ENCODE measurements at places on chromosomes 6 and 20. TPM values are rescaled to one million over a fixed set of nuclear protein-coding genes. Genes with fewer than 3 reads are reported as not detected.
A peak's percentile ranks its signal among the peaks of the same experiment; 100 is the strongest.

GRCh38 chr20:44678242-44678641 is 26.7 kb upstream of the ADA start:
- no peak for ATAC-seq

DNA sequence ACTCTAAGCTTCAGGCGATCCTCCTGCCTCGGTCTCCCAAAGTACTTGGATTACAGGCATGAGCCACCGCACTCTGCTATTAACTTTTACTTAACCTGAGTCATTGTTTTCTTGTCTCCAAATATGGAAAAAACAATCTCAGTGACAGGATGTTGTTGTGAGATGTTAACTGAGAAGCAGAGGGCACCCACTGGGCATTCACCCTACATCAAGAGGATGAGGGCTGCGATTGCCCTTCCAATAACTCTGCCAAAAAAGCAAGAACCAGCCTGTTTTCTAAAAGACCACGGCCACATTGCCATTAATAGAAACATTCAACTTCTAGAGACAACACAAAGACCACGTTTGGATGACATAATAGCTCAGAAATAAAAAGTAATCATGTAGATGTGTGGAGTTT is 107.6 kb upstream of the SGK1 start:
- ATAC-seq = no peak

Gene TRAPPC3L
- not detected for total RNA-seq

Gene MRPL18
- total RNA-seq = 53.9 TPM

GRCh38 chr20:46631212-46631869 is 19.9 kb downstream of the SLC13A3 start:
- peak; percentile 91 for ATAC-seq

GRCh38 chr6:11064836-11065235 is 20.7 kb upstream of the ELOVL2 start:
- ATAC-seq = no peak

- no peak for ATAC-seq
Observed at GRCh38 chr20:5807431-5807830, 57.2 kb downstream of the SHLD1 start.

GRCh38 chr6:25670793-25671513 is 18.9 kb downstream of the SCGN start:
- ATAC-seq = no peak

Gene SLC35D3
- not detected for total RNA-seq

DNA sequence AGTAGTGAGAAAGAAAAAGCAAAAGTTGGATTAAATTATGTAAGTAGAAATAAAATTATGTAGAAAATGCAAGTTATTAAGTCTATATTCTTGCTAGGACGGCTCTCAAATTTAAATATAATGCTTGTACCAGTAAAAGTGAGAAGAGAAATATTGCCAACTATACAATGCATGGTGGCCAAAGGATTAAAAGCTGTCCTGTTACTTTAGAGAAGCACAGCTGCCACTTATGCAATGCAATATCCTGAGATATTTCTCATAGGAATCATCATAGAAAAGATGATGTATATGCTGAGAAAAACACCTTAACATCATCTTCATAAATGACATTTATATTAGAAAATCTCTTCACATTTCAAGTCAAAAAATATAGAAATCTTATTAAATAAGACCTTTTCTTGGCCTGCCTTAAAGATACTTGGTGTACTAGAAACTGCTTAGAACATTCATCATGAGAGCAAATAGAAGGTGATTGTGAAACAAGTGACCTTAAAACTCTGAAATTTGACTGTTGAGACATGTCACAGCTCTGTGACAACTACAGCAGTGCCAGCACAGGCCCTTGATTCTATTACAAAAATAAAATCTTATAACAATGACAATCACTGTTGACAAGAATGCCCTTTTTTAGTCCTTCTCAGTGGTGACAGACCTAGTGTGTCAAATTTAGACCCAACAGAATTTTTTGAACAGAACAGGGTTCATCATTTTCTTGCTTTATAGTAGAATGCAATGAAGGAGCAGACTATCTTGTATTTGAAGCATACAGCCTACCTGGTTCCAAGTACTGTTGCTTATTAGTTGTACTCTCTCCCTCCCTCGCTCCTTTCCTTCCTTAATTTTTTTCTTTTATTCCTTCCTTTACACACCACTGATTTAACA is 173.1 kb downstream of the CLVS2 start:
- no peak for ATAC-seq

Gene BMP7
- total RNA-seq = 34.2 TPM

DNA sequence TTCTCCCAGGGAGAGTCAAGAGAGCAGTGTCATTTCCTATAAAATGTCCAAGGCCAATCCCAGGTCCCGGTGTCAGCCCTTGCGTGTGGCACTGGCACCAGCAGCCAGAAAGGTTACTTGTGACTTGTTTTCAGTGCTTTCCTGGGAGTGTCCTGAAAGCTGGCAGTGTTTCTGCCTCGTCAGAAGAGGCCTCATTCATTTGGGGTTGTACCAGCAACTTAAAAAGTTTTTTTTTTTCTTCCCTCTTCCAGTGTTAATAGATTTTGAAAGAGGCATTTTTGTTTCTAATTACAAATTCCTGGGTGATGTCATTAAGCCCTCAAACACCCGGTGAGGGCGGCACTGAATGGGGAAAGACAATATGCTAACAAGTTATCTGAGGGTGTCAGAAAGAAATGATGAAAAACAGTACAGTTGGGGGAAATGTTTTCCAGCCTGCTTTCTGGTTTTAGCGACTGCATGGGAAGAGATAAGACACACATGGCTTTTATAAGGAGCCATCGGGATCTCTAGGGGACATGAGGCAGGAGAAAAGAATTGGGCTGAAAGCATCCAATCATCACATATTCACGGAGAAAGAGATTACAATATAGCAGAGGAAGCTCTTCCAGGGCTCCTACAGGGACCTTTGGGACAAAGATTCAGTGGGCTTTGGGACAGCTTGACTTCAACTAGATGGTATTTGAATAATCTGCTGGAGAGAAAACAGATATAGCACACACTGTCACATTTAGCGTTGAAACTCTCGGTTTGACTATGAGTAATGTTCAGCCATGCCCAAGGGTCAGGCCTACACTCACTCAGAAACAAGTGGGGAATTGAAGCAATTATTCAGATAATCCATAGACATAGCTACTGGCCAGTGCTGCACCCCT is 153.0 kb downstream of the BCAS1 start:
- ATAC-seq = peak; percentile 56

DNA sequence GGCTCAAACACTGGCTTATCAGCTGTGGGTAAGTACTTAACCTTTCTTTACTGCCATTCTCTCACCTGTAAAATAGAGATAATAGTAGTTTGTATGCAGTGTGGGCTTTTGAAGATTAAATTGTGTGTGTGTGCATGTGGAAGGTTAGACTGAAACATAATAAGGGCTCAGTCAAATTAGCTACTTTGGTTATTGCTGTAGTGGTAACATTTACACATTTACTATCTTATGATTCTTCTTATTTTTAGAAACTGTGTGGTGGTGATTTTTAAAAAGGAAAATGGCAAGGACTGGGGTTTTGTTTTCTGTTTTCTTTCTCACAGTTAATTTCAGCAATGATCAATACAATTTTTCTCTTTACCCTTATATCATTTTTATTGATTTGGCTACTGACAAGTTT is 206.9 kb downstream of the NKAIN2 start:
- no peak for ATAC-seq

DNA sequence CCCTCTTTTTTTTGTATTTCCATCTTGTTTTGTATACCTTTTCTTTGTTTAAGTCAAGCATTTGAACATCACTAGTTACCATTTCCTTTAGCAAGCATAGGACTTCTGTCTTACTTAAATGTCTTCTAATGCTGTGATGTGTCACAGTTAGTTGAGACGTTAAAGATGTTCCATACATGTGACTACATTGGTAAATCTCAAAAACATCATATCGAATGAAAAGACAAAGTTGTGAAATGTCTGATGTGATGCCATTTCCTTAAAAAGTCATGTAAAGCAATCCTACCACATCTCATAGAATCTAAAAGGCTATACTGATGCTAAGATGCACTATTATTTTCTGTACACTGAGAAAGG is 26.8 kb downstream of the SLC16A10 start:
- ATAC-seq = no peak

DNA sequence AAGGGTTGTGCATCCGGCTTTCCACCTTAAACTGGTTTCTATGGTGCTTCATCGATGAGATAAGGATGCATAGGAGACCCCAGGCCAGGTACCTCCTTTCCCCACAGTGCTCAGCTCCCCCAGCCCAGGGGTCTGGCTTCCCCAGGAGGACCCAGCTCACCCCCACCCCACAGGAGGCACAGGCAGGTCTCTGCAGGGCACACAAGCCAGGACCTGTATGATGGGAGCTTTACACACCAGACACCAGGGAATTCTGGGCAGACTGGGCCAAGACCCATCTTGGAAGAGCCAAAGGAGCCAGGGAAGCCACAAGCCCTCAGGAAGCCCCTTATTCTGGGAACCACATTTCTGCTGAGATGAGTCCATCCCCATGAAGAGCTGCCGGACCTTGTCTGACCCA is 29.6 kb downstream of the UBD start:
- ATAC-seq = no peak

DNA sequence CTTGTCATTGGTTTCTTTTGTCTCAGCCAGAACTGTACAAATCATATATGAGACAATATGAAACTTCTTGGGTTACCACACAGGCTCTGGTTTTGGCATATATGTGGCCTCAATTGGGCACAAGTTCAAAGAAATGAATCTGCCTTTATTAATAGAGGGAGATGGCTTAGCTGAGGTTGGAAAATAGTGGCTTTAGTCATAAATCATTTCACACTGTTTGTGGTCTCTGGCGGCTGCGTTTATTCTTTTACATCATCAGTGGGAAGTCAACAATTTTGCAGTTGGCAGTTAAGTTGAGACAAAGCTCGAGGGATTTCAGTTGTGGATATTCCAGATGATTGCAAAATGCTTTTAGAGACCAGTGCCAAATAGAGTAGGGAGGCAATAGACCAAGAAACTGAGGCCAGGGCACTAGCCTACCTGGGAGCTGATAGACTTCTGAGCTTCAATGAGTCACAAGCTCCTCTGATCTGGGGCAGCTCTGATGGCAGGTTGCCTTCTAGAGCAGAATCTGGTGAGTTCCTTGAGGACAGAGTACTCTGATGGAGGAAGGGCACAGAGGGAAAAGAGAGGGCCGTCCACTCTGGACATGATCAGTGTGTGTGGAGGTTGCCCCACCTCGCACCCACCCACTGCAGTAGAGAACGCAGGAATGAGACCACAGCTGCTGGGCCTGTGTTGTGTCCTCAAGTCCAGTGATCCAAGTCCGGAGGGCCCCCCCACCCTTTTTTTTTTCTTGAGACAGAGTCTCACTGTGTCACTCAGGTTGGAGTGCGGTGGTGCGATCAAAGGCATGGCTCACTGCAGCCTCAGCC is 73.5 kb downstream of the ARMC2 start:
- ATAC-seq = peak; percentile 68

- peak; percentile 58 for ATAC-seq
Observed at GRCh38 chr6:89122625-89123024, 4.8 kb upstream of the SRSF12 start.

DNA sequence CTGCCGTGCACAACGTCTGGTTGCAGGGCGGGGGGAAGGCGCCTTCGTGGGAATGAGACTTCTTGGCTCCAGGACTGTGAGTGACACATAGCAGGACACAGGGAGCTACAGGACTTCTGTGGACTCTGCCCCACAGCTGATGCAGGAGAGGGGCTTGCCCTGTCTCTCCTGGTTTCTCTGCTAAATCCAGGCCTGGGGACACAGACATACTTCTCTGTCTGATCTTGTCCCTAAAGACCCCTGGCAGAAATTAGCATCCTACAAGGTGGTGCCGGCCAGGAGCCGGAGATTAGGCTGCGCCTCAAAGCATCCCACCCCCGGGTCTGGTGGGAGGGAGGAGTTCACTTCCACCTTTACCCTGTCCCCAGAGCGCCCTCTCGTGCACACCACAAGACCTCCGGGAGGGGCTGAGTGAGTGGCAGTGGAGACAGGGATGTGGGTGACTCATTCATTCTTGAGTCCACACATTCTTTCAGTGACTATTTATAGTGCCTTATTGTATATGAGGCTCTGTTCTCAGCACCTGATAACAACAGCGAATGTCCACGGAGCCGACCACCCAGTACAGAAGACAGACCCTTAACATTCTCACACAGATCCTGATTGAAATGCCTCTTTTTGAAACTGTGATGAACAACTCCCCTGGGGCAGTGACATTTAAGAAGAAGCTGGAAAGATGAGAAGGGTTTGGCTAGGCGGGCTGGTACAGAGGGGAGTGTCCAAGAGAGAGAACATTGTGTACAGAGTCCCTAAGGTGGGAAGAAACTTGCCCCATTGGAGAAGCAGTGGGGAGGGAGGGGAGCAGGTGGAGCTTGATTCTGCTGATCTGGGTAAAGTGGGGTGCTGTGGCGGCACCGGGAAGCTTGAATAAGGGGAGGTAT is 39.0 kb downstream of the GMPR start:
- peak; percentile 89 for ATAC-seq

GRCh38 chr20:9626357-9626756 is 112.0 kb downstream of the LAMP5 start:
- no peak for ATAC-seq

- peak; percentile 80 for ATAC-seq
Observed at GRCh38 chr6:148415511-148416260, 73.0 kb downstream of the SASH1 start.

DNA sequence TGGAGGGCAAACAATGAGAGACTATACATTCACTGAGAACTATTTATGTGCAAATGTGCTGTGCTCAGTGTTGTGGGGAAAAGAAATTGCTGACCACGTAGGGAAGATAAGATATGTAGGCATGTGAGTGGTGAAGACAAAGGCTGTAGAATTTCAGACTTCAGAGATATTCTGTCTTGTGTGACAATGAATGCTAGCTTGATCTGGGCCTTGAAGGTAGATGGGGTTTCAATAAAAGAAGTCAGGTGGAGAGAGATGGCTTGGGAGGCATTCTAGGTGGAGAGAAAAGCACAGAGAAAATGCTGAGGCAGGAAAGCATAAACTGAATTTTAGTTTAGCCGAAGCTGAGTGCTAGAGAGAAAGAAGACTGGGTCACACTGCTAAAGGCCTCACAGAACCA is 56.8 kb upstream of the EEF1A1 start:
- ATAC-seq = no peak

GRCh38 chr6:7451326-7451725 is 61.7 kb downstream of the RIOK1 start:
- no peak for ATAC-seq

DNA sequence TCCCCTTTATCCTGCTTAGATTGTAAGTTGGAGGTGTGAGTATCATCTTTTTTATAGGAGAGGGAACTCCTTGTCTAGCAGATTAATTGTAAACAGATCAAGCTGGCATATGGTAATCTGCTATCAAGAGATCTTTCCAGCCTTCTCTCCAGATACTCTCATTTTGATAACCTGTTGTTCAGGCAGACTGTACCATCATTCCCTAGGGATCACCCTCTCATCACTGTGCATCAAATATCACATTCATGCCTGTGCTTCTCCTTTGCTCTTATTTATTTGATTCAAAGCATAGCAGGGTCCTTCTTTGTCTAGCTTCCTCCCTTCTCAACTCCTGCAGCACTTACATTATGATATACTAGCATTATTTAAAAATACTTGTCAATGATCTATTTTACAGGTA is 73.8 kb downstream of the LRRC1 start:
- ATAC-seq = no peak

Gene KCNQ5
- total RNA-seq = 0.96 TPM

- ATAC-seq = no peak
Observed at GRCh38 chr6:170231293-170232185, 59.3 kb downstream of the DLL1 start.

Gene MYB
- total RNA-seq = 1.3 TPM
